ENCODE measurements at places on chromosomes 7 and 10. TPM values are rescaled to one million over a fixed set of nuclear protein-coding genes. Genes with fewer than 3 reads are reported as not detected.

The SYT15 gene
- polyA plus RNA-seq = 0.36 TPM

GRCh38 chr7:74351836-74352235 lies 62.6 kb downstream of the CLIP2 start:
- no peak overlapping the region for H3K4me3 ChIP-seq
- no peak for DNase-seq

DNA sequence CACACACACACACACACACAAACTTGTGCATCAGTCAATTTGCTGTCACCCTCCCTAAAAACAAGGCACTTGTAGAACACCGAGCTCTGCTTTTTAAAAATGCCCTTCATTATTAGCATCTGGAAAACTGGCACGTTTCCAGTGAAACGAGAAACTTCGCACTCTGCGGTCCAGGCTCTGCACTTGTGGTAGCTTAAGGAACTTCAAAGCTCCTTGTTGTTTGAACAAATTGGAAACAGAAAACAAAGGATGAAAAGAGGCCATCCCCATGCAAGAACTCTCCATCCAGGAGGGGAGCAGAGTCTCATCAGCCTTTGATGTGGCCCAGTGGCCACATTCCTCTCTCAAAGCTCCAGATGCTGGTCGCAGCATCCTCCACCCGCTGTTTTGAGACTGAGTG lies 105.1 kb downstream of the C10orf90 start:
- H3K27ac ChIP-seq = no peak overlapping the region
- peaks cover 1% of the 10 kb centered on the region for H3K4me1 ChIP-seq
- no peak for DNase-seq

The FFAR4 gene
- polyA plus RNA-seq = not detected

The DENND10 gene
- polyA plus RNA-seq = 22.4 TPM

- no peaks in the 10 kb centered on the region for H3K36me3 ChIP-seq
- H3K4me1 ChIP-seq = no peaks in the 10 kb centered on the region
- no peak overlapping the region for H3K4me3 ChIP-seq
- H3K27me3 ChIP-seq = peaks cover 10% of the 10 kb centered on the region
- DNase-seq = no peak
These were observed 98.9 kb downstream of the LRMDA start for GRCh38 chr10:75530299-75530698.

DNA sequence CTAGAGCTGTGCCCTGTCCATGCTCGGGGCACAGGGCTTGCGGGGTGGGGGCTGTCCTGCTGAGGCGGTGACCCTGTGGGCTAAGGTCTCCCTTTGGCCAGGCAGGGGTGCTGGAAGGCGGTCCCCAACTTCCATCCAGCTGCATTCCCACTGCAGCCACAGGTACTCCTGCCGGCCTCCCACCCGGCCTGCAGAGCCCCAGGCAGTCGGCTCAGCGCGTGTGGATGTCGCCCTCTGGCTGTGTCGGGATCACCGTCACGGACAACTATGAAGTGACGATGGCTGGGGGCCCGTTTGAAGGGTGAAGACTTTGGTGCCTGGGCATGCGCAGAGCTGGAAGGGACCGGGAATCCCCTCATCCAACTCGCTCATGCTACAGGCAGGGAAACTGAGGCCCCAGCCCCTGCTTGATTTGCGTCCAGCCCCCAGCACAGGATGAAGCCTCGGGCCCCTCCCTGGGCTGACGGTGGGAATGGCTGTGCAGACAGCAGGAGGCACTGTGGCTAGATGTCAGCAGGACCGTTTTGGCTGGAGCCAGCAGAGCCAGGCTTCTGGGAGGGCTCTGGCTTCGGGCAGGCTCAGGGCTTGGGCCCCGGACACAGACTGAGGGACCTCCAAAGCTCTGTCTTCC lies 2.3 kb upstream of the TMEM184A start:
- H3K4me3 ChIP-seq = no peak overlapping the region
- no peak for DNase-seq
- no peaks in the 10 kb centered on the region for H3K36me3 ChIP-seq
- no peak overlapping the region for H3K27ac ChIP-seq
- H3K4me1 ChIP-seq = peaks cover 6% of the 10 kb centered on the region
- no peaks in the 10 kb centered on the region for H3K27me3 ChIP-seq

GRCh38 chr7:82517050-82517449 lies 73.5 kb upstream of the CACNA2D1 start:
- H3K27me3 ChIP-seq = no peaks in the 10 kb centered on the region
- no peak overlapping the region for H3K4me3 ChIP-seq
- DNase-seq = no peak
- H3K36me3 ChIP-seq = no peaks in the 10 kb centered on the region

DNA sequence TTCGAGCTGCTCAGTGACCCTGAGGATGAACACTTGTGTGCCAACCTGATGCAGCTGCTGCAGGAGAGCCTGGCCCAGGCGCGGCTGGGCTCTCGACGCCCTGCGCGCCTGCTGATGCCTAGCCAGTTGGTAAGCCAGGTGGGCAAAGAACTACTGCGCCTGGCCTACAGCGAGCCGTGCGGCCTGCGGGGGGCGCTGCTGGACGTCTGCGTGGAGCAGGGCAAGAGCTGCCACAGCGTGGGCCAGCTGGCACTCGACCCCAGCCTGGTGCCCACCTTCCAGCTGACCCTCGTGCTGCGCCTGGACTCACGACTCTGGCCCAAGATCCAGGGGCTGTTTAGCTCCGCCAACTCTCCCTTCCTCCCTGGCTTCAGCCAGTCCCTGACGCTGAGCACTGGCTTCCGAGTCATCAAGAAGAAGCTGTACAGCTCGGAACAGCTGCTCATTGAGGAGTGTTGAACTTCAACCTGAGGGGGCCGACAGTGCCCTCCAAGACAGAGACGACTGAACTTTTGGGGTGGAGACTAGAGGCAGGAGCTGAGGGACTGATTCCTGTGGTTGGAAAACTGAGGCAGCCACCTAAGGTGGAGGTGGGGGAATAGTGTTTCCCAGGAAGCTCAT lies 1.1 kb downstream of the DDIT4 start:
- peaks cover 17% of the 10 kb centered on the region for H3K36me3 ChIP-seq
- peak overlapping the region; percentile 95 for H3K4me3 ChIP-seq
- H3K27me3 ChIP-seq = no peaks in the 10 kb centered on the region
- H3K27ac ChIP-seq = peak overlapping the region; percentile 98

The ASB10 gene
- not detected for polyA plus RNA-seq

GRCh38 chr7:140013676-140014075 lies 49.1 kb downstream of the PARP12 start:
- H3K27ac ChIP-seq = no peak overlapping the region
- H3K27me3 ChIP-seq = peaks cover 10% of the 10 kb centered on the region
- H3K4me1 ChIP-seq = peaks cover 4% of the 10 kb centered on the region

DNA sequence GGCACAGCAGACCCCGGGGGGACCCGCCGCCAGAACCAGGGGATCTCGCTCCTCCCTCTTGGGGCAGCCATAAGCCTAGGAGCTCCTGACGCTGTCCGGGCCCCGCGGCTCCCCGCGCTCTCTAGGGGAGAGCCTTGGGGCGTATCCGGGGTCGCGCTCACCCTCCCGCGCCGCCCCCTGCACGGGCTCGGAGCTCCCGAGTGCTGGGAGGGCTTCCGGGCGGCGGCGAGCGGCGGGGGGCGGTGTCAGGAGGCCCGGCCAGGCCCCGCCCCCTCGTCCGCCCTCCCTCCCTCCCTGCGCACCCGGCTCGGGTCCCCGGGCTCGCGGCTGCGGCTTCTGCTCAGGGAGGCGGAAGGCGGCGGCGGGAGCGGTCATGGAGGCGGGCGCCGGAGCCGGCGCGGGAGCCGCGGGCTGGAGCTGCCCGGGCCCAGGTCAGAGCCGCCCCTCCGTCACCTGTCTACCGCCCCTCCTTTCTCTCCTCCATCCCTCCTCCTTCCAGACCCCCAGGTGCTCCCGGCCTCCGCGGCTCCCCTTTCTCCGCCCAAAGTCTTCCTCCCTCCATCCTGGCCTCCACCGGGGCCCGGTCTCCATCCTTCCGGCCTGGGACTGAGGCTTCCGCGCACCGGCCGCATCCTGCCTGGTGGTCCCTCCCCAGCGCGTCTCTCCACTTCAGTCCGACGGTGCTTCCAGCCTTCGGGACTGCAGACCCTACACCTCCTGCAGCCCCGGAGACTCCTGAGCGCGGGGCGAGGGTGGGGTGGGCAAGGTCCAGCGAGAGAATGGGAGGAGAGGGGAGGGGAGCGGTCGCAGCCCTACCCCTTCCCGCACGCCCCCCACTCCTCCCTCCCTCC lies at the start of gene CCDC136:
Gene CCDC136 (plus strand): TSS at position 848 of the 851 bp plus-strand sequence. CDS start 444 bp downstream, outside the sequence.
- peak within 1 kb of the TSS; percentile 65 for H3K27ac ChIP-seq
- H3K4me3 ChIP-seq = peak within 1 kb of the TSS; percentile 90
- peak; percentile 69 for DNase-seq
- no peaks in the 10 kb centered on the region for H3K27me3 ChIP-seq

GRCh38 chr10:126380352-126381076 lies 7.8 kb downstream of the ADAM12 start:
- H3K36me3 ChIP-seq = no peaks in the 10 kb centered on the region
- H3K4me3 ChIP-seq = no peak overlapping the region
- peaks cover 21% of the 10 kb centered on the region for H3K27me3 ChIP-seq
- no peaks in the 10 kb centered on the region for H3K4me1 ChIP-seq
- no peak overlapping the region for H3K27ac ChIP-seq

- DNase-seq = no peak
- H3K27me3 ChIP-seq = no peaks in the 10 kb centered on the region
- H3K4me3 ChIP-seq = no peak overlapping the region
- H3K36me3 ChIP-seq = peaks cover 42% of the 10 kb centered on the region
- no peak overlapping the region for H3K27ac ChIP-seq
These were observed 36.7 kb upstream of the SLIT1 start for GRCh38 chr10:97222326-97222961.

GRCh38 chr10:62376071-62377025 lies 2.2 kb downstream of the ZNF365 start:
- H3K27ac ChIP-seq = no peak overlapping the region
- H3K4me3 ChIP-seq = no peak overlapping the region
- no peaks in the 10 kb centered on the region for H3K36me3 ChIP-seq
- peaks cover 11% of the 10 kb centered on the region for H3K4me1 ChIP-seq
- H3K27me3 ChIP-seq = peaks cover 21% of the 10 kb centered on the region

DNA sequence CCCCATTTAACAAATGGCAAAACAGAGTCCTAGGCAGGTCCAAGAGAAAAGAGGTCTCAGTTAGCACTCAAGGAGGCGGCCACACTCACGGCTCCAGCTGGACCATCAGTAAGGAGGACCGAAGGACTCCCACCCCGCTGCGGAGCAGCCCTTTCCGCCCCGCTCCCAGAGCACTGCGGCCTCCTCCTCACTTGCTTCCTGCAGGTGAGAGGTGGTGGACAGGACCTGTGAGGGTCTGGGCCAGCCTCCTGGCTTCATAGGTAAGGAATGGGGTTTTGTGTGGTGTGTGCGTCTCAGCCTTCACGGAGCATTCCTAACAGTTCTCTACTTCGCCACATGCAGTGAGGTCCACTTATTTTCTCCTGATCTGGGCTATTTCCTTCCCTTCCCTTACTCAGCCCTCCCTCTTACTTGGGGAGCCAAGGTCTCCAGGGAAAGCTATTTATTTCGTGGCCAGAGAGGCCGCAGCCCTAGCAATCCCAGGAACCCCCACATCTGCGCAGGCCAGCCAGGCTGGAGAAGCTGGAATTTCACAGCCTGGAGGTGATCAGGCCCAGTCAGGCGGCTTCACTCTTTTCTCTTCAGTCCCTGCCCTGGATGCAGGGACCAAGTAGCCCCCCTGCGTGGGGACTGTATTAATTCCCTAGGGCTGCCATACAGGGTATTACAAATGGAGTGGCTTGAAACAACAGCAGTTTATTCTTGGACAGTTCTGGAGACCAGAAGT lies 45.9 kb downstream of the ZNF783 start:
- peaks cover 14% of the 10 kb centered on the region for H3K27me3 ChIP-seq
- H3K4me3 ChIP-seq = no peak overlapping the region
- DNase-seq = no peak
- no peaks in the 10 kb centered on the region for H3K36me3 ChIP-seq
- no peaks in the 10 kb centered on the region for H3K4me1 ChIP-seq

Data from naive B cell (primary cell).